Stimulated activated CD8-positive, alpha-beta memory T cell treated with anti-CD3 and anti-CD28 coated beads, Interleukin-15, amount 100 ng/mL, for 1 hour (primary cell): ENCODE measurements at places on chromosomes 13 and 19.

GRCh38 chr13:113643593-113643992 lies 14.4 kb downstream of the ATP4B start:
- no peak for DNase-seq

DNA sequence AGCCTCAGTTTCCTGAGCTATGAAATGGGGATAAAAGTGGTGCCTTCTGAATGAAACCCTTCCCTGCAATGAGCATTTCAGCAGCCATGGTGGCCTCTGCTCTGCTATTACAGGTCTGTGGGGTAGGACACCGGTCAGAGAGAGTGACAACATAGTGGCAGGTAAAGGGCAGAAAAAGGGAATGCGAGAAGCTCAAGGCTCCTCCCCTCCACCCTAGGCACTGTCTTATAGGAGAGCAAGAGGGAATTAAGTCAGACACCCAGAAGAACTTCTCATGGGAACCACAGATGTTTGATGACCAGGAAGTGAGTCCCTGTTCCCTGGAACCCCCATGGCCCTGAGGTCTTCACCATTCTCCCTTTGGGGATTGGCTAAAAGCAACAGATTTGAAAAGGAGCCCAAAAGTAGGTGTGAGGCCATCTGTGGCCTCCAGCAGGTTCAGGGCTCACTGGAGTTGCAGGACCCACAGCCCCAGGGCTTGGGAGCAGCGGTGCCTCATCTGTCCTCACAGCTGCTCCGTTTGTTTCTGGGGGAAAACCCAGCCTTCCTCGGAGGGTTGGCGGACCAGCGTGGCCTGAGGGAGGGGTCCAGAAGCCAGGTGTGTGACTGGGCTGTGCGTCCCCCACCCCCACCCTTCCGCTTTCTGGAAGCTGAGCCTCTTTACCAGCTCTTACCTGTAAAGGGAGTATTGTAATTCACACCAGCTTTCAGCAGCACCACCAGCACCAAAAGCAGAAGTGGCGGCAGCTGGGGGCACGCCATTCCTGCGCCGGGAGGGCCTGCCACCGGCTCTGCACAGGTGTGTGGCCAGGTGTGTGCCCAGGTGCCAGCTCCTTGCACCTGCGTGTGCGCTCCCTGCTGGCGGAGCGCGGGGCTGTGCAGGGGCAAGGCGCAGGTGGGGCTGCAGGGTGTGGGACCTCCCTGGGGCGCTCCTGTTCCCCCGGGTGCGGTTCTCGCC lies 19.4 kb downstream of the IQCN start:
- no peak for DNase-seq

DNA sequence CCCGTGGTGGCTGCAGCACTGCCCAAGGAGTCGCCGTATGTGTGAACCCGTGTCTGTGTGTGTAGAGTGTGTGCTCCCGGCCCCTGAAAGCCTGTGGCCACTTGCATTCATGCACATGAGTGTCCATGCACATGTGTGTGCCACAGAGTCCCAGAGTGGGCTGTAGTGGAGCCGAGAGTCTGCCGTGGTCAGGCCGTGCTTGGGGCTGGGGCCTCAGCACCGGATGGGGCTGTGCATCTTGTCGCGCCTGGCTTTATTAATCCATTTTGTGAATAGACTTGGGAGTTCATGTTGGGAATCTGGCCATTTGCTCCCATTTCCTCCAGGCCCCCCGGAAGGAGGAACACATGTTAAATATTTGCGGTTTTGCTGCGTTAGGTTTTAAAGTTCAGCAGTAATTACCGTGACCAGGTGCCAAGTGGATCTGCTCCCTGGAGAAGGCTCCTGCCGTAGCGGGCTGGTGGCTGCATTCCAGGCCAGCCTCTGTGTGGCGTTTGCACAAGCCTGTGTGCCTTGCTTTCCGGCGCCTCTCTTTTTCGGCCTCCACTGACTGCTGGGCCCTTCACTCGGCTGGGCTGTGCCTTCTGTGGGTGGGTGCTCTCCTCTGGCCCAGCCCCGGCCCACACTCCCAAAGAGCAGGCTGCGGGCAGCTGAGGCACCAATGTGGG lies 69.2 kb upstream of the KCTD15 start:
- no peak for DNase-seq

GRCh38 chr13:73403355-73404120 lies 344.7 kb downstream of the KLF5 start:
- DNase-seq = no peak

DNA sequence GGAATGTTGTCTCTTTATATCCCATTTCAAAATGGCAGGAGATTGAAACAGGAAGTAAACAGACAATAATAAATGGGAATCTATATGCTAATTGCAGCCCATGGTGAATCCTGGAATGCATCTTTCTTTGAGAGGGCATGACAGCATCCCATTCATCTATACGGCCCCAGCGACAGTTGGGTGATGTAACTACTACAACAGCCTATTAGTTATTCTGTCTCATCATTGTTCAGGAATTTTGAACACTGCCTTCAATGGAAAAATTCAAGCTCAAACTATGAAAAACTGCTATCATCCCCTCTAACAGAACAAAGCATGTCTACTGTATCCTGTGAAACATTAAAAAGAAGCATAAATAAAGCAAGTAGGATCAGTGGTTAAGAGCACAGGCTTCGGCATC lies 262.1 kb downstream of the DCT start:
- DNase-seq = no peak

GRCh38 chr13:24212674-24213073 lies 52.2 kb downstream of the SPATA13 start:
- no peak for DNase-seq

DNA sequence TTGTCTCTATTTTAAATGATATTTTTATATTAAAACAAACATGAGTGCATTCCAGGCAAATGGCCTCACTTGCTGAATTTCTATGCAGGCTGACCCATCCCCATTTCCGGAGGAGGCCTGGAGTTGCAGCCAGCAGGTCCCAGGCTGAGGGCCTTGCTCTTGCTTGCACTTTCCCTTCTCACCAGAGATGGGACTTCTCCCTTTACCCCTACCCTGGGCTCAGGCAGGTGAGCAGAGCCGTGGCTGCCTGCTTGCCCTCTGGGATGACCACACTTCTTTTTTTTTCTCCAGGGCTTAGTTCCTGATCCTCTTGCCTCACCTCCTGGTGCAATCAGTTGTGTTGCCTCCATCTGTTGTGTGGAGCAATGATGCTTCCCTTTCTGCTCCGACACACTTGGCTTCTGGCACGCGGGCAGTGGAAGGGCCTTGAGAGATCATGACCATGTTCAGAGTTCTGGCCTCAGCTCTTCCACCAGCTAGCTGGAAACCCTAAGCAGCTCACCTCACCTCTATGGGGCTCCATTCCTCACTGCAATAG lies 11.1 kb upstream of the OLFM4 start:
- DNase-seq = no peak

DNA sequence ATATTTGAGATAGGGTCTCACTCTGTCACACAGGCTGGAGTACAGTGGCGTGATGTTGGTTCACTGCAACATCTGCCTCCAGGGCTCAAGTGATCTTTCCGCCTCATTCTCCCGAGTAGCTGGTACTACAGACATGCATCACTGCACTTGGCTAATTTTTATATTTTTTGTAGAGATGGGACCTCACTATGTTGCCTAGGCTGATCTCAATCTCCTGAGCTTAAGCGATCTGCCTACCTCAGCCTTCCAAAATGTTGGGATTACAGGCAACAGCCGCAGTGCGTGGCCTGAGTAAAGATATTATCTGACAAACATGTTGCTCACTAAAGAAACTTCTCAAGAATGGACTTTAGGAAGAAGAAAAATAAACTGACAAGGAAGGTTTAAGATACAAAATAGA lies 125.4 kb upstream of the ABCC4 start:
- no peak for DNase-seq

DNA sequence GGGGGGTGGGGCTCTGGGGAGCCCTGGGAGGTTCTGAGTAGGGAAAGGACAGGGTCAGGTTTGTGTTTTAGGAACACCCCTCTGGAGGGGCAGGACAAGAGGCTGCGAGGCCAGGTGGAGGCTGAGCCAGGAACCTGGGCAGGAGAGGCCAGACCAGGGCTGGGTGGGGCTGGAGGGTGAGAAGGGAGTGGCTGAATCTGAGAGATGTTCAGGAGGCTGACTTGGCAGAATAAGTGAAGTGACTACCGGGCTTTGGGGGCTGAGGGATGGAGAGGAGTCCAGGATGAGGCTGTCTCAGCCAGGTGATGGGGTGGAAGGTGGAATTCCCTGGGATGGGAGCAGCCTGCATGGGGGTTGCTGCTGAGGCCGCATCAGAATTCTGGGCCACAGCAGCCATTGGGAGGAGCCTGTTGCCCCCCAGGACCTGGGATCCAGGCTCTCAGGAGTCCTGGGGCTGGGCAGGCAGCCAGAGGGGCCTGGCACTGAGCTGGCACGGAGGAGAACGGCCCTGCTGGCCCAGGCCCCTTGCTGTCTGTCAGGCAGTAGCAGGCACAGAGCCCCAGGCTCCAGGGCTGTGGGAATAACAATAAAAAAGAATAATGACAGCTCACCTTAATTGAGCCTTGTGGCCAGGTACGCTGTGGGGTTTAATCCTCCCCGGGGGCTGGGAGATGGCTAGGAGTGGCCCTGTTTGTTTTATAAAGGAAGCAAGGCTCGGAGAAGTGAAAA lies 3.3 kb downstream of the PPP5C start:
- DNase-seq = no peak

DNA sequence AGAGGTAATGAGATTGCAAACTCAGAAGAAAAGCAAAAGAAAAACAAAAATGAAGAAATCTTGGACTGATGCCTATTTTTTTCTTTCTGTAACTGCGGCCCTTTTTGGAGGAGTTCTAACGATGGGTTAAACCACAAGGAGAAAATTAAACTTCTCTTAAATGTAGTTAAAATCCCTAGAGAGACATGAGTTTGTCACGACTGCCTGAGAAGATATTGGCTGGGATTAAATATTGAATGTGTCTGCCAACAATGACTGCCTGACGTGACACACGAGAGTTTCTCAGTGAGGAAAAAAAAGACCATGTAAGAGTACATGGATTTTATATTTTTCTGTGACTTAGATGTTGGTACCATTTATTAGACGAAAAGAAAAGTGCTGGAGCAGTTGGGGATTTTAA lies 1013.4 kb downstream of the PCDH9 start:
- DNase-seq = no peak

GRCh38 chr13:84607261-84608013 lies 725.2 kb upstream of the SLITRK1 start:
- DNase-seq = no peak

GRCh38 chr13:28714651-28715050 lies 4.1 kb downstream of the SLC46A3 start:
- no peak for DNase-seq

DNA sequence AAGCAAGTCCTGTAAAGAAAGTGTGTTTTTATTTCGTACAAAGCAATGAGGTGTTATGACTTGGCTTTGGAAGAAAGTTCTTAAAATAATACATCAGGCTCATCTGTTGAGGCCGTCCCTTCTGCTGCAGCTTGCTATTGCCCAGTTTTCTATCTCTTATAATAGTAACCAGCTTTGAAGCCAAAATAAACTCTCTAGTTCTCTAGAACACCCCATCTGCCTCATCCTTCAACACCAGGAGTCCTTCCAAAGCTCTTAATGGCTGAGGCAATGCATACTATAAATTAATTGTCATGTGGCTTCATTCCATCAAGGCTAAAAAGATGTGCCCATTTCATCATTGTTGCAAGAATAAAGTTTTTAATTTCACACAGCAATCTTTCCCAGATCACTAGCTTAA lies 49.4 kb upstream of the IPO5 start:
- no peak for DNase-seq

- DNase-seq = no peak
Observed at GRCh38 chr13:27336014-27336673, 65.5 kb downstream of the RASL11A start.

- no peak for DNase-seq
Observed at GRCh38 chr13:32986552-32986951, 29.7 kb upstream of the KL start.

- DNase-seq = no peak
Observed at GRCh38 chr19:15874821-15875474, 22.9 kb downstream of the CYP4F2 start.

DNA sequence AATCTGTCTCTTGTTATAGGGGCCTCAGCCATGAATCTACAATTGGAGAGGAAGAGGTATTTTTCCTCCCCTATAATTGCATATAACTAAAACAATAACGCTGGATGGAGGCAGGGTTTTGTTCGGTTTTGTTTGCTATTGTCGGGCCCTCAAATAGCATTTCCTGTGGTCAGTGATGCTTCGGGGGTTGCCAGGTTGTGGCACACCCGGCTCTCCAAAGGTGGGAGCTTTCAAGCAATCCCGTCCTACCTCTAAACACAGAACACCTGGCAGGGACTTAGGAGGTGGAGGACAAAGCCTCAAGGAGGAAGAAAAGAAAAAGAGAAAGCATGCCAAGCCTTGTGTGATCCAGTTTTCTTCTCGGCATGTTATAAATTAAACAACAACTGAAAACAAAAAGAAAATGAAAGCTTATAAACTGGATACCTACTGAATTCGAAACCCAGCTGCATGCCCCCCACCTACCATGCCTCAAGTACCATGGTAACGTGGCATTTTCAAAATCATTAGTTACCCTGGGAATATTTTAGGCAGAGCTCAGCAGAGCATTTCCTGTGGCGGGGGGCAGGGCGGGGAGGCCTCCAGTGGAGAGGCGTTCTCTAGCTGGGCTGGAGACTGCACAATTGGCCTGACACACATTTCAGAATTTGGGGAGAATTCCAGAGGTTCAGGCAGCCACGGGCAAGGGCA lies 213.8 kb downstream of the DCLK1 start:
- DNase-seq = no peak

- no peak for DNase-seq
Observed at GRCh38 chr19:13507053-13507611, 853 bp upstream of the CACNA1A start.

- no peak for DNase-seq
Observed at GRCh38 chr13:114285166-114285808, 3.9 kb downstream of the UPF3A start.
